ENCODE measurements at places on chromosomes 7 and 10.

DNA sequence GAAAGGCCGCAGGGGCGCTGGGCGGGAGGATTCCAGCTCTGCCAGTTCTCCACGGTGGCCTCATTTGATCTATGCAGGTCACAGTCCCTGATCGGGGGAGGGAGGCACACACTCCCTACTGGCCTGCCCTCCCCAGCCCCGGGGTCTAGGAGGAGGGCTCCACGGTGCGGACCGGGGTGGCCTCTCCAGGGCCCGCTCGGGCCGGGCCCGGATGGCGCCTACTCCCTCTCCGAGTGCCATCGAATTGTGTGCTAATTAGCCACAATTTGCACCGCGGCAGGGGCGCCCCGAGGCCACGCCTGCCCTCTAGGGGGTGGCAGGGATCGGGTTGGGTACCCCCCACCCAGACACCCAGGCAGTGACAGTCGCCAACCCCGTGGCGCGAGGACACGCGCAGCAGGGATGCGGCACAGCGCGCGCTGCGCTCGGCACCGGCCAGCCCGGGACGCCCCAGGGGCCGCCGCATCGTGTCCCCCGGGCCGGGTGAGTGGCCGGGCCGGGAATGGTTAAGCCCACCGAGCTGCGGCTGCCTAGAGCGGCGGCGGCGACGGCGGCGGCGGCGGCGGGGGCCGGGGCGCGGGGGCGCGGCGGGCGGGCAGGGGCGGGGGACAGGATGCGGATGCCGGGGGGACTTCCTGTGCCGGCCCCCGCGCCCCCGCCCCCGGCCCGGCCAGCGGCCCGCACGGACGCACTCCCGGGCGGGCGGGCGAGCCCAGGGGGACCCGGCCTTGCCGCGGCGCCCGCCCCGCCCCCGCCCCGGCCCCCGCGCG, at the start of gene ZNF853:
Gene ZNF853, plus strand, starts transcription at position 658 of the 770 bp plus-strand sequence. CDS start 565 bp downstream, outside the sequence.
- DNase-seq: no peak

DNA sequence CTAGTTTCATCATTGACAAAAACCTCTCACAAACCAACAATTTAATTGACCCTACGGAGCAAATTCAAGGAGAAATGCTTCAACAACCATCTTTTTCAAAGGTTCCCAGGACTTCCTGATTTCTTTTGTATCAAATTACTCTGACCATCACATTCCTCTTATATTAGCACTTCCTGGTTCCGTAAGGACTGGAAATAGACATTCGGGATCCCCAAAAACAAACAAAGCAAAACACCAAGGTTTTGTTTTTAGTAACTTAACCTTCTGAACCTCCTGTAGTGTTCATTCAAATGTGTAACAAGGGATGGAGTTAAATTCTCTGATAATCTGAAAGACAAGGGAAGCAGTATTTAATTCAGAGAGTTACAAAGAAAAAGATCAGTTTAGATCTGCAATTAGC, 387.6 kb upstream of the NRP1 start:
- no peak for DNase-seq

GRCh38 chr10:47451998-47452494, 31.9 kb downstream of the ANXA8 start:
- DNase-seq: no peak

DNA sequence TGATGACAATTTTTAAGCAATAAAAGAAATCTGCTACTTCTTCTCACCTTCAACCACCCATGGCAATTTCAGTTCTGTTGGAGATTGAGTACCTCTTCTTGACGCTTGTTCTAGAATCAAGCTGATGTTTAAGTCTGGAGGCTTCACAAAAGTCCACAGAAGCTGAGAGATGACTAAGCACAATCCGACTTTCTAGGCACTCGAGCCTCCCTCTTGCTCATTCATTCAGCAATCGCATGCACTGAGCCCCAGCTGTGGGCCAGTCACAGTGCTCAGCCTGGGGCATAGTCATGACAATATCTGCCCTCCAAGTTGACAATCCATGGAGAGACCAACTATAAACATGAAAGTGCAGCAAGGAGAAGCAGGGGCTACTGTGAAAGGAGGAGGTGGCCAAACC, 103.2 kb downstream of the IPMK start:
- DNase-seq: no peak

- DNase-seq: no peak
Measured at GRCh38 chr7:68424658-68425297, 1173.5 kb upstream of the AUTS2 start.

All from NCI-H1048 (cell line).